Pulmonary artery endothelial cell (primary cell): ENCODE measurements at places on chromosomes 4 and X.

GRCh38 chr4:181281451-181281850, 961.8 kb upstream of the TENM3 start:
- no peak for DNase-seq

DNA sequence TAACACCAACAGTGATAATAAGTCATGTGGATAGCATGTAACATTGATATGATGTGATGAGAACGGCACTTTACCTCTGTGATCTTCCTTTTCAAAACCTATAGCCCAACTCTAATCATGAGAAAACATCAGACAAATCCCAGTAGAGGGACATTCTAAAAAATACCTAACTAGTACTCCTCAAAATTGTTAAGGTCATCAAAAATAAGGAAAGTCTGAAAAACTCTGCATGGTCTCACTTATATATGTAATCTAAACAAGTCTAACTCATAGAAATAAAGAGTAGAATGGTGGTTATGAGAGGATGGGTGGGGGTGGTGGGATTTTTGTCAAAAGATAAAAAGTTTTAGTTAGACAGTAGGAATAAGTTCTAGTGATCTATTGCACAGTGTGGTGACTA, 243.9 kb upstream of the GRIA3 start:
- DNase-seq, result no peak

DNA sequence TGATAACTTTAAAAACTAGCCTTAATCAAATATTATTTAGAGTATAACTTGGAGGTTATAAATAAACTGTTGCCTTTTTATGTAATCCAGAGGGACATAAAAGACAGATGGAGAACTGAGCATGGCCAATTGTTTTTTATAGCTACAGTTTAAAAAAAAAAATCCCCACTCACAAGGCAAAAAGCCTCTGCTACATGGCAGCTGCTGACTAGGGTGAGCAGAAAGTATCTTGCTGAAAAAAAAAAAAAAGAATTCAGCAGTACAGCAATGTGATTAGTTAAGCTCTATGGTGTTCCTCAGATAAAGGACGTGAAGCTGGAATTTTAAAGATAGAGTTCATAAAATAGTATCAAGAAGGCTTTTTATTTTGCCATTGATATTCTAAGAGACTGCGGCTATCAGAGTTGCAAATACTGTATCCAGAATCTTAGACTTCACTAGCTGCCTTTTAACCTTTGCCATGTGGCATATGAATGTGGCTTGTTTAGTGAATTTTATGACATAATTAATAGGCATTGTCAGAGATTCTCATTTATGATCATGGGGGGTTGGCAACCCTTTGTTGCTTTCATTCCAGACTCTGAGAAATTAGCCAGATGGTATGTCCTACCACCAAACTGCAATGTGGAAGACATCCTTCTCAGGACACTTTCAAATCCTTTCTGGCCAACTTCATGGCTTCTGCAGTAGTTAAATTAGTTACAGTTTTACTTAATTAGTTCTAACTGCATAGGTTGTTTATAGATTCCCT, 498.0 kb downstream of the STPG2 start:
- DNase-seq, result no peak

DNA sequence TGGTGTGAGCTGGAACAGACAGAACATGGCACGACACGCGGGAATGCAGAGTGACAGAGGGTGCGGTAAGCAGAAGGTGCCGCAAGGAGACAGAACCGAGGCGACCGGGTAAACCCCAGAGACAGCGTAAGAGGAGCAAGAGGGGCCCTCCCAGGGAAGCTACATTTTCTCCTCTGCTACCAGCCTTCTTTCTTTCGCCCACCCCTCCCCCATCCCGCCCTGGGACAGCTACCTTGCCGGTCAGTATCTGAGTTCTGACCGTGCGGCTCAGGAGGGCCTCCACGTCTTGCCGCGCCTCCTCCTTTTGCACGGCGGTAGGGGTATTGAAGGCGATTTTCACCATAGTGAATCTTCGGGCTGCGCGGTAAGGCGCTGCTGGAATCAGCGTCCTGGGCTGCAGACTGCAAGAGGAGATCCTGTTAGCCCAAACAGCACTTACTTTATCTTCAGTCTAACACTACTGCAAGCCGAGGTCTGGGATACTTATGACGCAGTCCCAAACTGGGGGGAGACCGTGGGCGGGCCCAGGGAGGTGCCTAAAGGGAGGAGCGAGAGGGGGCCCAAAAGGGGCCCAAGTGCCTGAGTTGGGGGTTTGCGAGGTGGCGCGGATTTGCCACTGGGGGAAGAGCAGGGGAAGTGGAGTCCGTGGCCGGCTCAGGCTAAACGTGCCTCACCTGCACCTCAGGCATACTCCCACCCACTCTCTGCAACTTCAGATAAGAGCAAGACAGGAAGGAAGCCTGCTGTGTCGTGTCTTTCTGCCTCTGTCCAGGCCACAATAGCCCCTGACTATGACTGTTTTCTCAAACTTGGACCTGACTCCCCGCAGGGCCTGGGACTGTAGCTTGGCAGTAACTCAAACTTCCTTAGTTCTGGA, at the start of gene ITM2A:
Gene ITM2A (minus strand): TSS at position 462 of the 877 bp plus-strand sequence. CDS start 119 bp downstream, at position 343.
- DNase-seq, result no peak

DNA sequence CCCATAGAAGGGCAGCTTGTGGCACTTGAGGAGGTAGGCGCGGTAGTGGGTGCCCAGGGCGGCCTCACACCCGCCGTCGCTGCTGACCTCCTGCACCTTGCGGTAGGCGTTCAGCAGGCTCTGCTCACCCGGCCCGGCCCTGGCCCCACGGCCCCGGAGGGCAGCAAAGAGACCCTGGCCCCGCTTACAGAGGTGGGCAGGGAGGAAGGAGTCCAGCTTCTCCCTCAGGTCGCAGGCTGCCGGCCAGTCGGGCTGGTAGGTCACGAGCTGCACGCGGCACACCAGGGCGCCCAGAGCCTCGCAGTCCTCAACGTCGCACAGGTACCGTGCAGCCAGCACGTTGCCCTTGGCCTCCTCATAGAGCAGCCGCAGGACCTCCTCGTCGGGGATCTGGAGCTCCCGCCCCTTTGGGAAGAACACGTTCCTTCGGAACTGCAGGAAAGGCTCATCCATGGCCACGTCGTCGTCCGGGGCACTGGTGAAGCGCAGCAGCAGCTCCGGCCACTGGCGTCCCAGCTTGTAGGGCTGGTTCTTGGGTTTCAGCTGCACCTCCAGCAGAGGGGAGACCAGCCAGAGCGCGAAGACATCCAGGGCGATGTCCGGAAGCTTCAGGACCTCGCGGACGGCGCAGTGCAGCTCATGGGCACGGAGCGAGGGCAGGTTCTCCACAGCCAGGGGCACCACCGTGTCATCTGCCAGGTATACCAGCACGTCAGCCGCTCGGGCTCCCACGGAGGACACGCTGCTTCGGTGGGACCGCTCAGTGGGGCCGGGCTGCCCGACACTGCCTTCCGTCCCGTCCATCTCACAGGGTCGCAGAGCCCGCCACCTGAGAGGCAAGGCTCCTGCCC, 17.1 kb upstream of the LAS1L start:
- no peak for DNase-seq

DNA sequence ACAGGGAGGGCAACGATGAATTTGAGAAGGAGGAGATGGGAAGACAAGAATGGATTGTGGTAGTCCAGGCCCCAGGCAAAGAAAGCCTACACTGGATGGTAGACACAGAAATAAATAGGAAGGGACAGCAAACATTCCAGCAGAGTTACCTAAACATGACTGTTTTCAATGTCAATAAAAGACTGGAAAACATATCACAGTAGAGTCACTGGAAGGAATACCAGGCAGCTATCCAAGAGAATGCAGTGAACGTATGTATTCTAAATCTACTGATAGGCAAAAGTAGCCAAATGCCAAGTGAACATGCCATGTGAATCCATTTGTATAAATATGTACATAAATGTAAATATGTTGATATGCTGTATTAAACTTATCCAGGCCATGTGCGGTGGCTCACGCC, 183.0 kb downstream of the PALLD start:
- no peak for DNase-seq

- DNase-seq, result no peak
Observed at GRCh38 chr4:52617336-52618020, 41.6 kb downstream of the USP46 start.

GRCh38 chr4:10664408-10664807, 20.2 kb downstream of the CLNK start:
- peak; percentile 91 for DNase-seq

- DNase-seq, result no peak
Observed at GRCh38 chrX:111868726-111869638, 7.0 kb upstream of the TRPC5OS start.

DNA sequence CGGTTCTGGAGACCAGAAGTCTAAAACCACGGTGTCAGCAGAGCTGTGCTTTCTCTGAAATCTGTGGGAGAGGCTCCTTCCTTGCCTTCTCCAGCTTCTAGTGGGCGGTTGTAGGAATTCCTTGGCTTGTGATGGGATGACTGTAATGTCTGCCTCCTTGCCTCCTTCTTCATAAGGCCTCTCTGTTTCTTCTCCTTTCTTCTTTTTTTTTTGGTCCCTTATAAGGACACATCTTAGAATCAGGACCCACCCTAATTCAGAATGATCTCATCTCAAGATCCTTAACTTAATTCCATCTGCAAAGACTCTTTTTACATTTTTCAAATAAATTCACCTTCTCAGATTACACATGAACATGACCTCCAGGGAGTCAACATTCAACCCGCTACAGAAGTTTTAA, 186.9 kb downstream of the STK32B start:
- no peak for DNase-seq

- no peak for DNase-seq
Observed at GRCh38 chr4:154872198-154872597, 91.1 kb downstream of the RBM46 start.

- DNase-seq, result no peak
Observed at GRCh38 chrX:39648548-39649254, 449.1 kb downstream of the BCOR start.

DNA sequence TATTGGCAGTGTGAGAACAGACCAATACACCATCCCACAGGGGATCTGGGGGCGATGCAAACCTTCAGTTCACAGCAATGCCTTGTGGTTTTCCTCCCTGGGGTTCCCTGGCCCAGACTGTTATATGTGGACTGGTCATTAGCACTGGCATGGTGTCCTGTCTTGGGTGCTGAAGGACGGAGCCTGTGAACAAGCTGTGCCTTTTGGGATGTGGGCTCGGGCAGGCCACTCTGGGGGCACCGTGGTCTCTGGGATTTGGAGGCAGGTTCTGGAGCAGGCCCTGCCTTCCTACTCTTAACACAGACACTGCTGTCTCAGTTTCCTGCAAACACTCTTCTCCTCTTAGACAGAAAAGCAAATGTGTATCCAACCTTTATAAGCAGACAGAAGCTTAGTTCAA, 93.0 kb upstream of the ADRA2C start:
- DNase-seq, result no peak
